ENCODE measurements at places on chromosomes 16 and 17.

GRCh38 chr16:28915181-28915580 is 9.9 kb downstream of the RABEP2 start:
- DNase-seq, result no peak

GRCh38 chr16:4303973-4304372 is 11.9 kb upstream of the GLIS2 start:
- DNase-seq, result no peak

DNA sequence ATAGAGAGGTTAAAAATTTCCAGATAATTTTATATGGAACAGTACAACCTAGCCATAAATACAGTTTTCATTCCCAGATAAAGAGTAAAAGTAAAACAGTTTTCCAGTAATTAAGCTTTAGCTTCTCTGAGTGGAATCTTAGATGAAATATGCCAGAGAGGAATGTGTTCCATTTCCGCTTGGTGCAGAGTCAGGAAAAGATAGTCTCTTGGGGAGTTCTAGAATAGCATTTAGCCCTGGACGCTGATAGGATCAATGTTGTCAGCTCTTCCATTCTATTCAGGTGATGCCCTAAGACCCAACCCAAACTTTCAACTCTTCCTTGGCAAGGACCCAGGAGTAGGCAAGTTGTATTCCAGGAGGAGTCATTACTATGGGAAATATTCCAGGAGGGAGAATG is 30.9 kb upstream of the ABCA3 start:
- no peak for DNase-seq

DNA sequence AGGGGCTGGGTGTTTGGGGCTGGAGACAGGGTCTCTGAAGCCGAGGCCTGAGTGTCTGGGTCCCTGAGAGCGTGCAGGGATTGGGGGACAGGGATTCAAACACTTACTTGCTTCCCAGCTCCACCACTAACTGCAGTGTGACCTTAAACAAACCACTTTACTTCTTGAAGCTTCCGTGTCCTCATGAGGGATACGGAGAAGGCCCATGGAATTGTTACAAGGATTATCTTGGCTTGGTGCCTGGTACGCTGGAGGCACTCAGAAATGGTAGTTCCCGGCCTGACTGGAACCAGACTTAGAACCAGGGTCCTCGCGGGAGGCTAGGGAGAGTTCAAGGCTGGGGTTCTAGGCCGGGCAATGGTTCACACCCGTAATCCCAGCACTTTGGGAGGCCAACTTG is 2.9 kb upstream of the CXCL16 start:
- DNase-seq, result no peak

GRCh38 chr16:10847176-10847575 is 28.6 kb upstream of the TVP23A start:
- DNase-seq, result no peak

DNA sequence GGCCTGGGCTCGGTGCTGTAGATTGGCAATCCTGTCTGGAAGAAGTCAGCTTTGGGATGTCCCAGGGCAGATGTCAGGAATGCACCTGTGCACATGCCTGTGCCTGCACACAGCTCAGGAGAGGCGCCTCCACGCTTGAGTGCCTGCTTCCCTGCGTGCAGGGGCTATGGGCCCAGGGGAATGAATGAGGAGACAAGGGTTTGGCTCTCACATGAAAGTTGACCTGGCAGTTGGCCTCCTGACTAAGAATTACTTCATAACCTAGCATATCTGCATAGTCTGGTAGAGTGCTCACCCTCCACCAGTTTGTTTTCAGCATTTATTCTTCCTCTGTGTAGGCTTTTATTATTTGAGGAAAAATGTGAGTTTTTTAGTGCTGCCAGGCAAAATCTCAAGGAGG is 50.0 kb downstream of the PLD6 start:
- DNase-seq, result no peak

DNA sequence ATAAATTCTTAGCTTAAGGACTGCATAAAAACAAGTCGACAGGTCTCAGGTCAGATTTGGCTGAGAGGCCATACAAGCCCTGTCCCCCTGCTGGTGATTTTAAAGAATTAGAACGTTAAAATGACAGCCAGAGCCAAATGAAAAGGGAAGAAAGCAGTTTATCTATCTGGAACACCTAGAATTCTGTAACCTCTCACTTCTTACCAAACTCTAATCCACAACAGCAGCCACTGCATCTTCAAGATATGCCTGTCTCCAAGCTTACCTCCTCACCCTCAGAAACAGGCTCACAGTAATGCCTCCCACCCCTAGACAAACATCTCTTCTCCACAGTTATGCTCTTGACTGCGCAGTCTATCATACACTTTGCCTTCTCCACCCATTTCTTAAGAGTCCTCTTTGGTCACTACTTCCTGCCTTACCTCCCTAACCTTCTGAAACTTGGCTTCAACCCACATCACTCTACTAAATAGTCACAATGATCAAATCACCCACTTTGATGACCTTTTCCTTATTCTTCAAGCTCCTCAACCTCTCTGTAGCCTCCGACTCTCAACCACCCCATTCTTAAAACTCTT is 14.2 kb downstream of the ANKFY1 start:
- DNase-seq, result no peak

DNA sequence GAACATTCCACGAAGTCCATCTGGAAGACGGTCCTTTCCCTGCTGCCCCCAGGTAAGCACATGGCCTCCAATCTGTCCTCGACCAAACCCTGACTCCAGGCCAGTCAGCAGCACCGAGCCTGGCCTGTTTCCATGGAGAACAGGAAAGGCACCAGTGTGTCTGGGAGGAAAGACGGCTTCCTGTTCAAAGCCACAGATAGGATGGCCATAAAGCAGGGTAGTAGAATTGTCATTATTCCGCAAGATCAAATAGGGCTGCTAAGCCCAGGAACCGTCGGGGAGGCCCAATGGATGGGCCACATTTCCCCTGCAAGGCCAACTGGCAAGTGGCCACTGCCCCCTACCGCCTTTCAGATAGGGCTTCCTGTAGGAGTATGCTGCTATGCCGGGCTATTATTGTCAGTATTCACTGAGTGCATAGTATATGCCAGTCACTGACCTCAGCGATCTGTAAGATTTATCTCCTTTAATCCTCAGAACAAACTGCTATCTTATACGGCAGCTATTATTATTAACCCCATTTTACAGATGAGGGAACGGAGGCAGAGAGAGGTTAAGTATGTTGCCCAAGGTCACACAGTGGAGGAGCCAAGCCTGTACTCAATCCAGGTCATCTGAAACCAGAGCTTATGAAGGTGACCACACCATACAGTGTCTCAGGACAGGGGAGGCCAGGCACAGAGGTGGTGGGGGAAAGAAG is 23.0 kb upstream of the PLCG2 start:
- no peak for DNase-seq

GRCh38 chr16:13056607-13057006 is 155.2 kb downstream of the SHISA9 start:
- no peak for DNase-seq

DNA sequence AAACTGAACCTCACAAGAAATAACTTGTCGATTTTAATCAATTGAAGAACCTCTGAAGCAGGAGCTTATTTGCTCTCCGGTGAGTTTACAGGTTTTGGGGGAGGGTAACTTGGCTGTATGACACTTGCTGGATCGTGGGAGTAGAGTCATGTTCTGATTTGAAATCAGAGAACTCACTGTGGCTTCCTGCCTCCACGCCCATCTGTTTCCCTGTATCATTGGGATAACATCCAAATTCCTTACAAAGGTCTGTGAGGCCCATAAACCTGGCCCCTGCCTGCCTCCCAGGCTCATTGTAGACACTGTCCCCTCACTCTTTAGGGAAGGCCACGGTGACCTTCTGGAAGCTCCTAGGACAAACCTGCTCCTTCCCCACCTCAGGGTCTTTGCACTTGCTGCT is 48.3 kb downstream of the C17orf67 start:
- DNase-seq, result no peak

DNA sequence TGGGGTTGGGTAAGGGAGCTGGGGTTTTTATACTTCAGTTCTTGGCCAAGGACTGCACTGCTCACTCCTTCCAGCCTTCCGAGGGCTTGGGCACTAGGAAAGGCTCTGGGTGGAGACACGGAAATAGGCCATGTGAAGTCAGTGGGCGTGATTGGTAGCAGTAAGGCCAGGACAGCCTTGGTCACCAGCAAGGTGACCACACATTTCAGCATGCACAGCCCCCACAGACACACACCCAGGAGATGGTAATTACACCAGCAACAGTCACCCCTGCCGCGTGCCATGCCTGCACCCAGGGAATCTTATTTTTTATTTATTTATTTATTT is 252.5 kb downstream of the SEC14L1 start:
- DNase-seq, result no peak
